Mesothelial cell of epicardium (in vitro differentiated cells): ENCODE measurements at places on chromosomes 3 and 15.
A peak's percentile ranks its signal among the peaks of the same experiment; 100 is the strongest.

GRCh38 chr3:50624634-50625033 is 7.7 kb downstream of the MAPKAPK3 start:
- no peak for DNase-seq

DNA sequence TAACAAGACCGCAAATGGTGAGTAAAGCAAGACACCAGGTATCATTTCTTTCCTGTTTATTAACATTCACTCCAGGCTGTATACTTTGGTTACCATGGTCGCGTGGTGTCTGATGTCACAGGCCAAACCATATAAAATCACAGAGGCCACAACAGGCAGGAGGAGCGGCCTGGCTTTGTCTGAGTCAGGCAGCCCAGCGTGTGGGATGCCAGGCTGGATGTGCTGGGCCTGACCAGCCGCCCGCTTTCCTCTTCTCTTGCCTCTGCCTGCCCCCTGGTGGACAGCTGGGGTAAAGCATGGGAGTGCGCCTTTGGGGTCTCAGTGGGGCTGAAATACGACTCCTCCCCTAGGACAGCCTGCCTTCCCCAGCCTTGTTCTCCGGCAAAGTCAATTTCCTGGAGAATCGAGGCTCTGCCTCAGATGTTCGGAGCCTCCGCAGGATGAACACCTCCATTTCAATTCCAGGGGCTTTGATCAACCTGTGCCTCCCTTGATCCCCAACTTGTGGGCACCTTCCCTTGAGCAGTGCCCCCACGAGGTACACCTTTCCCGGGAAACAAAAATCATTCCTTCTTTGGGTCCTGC is 78.2 kb downstream of the CCNL1 start:
- DNase-seq: peak; percentile 83

DNA sequence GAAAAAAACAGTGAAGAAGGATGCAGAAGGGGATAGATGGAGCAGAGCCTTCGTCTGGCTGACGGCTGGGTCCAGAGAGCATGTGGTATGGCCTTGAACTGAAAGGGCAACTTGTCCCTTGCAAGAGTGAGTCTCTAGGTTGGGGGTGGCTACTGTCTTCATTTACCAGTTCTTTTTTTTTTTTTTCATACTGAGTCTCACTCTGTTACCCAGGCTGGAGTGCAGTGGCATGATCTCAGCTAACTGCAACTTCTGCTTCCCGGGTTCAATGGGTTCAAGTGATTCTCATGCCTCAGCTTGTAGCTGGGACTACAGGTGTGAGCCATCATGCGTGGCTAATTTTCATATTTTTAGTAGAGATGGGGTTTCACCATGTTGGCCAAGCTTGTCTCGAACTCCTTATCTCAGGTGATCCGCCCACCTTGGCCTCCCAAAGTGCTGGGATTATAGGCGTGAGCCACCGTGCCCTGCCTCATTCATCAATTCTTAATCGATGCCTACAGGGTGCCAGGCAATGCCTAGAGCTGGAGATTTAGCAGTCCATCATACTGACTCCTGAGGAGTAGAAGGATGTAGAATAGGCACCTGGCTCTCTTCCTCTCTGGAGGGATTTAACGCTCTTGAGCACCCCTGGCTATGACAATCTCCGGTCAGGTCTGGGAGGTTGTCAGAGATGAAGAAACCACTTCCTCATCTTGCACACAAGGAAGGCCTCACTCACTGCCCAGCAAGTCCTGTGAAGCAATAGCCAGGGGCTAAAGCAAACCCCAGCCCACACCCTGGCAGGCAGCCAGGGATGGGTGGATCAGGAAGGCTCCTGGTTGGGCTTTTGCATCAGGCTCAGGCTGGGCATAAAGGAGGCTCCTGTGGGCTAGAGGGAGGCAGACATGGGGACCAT is at the start of gene CAMP:
Gene CAMP (plus strand): TSS at position 880 of the 898 bp plus-strand sequence. CDS start 17 bp downstream, at position 897.
- peak; percentile 52 for DNase-seq

- no peak for DNase-seq
Measured at GRCh38 chr3:66113542-66113941, 74.8 kb upstream of the MAGI1 start.

- DNase-seq: no peak
Measured at GRCh38 chr3:2156244-2156847, 57.7 kb downstream of the CNTN4 start.

DNA sequence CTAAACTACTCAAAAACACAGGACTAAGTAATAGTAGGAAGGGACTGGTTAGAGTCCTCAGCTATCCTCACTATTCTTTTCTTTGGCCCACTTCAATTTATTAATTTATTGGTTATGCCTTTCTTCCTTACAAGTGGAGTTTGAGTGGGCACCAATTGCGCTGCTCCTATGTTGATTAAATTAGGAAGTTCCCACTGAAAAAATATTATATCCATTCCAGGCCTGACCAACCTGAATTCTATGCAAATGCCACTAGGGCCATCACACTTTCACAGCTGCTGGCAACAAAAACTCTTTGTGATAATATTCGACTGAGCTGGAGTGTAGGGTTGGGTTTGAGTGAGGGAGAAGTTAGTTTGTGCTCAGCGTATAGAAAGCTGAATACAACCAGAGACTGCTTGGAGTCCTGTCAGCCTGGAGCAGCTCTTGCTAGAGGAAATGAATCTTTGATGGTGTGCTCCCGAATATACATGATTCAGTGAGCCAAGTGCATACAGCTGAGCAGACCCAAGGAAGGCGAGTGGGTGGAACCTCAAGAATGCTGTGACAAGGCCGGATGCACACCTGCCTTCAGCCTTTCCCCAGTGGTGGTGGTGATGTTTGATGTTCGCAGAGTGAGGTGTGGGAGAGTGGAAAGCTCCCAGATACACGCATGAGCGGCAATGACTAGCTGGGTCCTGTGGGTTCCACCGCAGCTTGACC is 1.5 kb downstream of the ARHGEF3 start:
- no peak for DNase-seq

DNA sequence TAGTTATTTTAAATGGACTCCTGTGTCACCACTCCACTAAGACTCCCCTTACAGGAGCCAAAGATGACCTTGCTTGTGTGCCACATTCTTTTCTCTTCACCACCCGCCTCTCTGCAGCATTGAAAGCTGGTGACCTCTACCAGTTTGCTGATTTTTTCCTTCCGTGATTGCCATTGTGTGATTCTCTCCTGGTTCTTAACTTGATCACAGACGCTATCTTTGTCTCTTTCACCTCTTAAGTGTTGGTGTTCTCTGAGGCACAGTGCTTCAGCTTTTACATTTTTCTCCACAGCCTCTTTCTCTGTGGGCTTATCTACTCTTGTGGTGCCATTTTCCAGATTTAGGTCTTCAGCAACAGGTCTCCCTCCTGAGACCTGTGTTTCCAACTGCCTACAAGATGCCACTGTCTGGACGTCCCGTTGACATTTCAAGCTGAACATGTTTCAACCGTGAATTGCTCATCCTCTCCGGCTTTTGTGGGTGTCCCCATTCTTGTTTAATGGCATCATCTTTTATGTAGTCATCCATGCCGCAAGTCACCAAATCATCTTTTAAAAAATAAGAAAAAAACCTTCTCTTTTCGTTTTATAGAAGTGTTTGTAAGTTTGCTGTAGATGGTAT is 26.5 kb downstream of the IQGAP1 start:
- DNase-seq: no peak

DNA sequence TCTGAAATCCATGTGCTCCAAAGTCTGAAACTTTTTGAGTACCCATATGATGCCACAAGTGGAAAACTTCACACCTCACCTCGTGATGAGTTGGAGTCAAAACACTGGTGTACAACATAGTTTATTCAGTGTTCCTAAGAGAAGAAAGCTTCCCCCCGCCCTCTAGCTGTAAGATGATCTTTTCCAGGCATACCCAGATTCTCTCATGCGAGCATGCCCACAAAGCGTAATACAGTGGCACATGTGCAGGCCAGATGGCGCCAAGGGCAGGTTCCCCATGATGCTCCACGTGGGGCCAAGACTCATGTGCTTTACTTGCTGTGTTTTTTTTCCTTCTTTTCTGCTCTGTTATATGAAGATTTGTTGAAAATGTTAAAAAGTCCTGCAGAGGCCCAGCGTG is 104.9 kb upstream of the LRRFIP2 start:
- DNase-seq: no peak

DNA sequence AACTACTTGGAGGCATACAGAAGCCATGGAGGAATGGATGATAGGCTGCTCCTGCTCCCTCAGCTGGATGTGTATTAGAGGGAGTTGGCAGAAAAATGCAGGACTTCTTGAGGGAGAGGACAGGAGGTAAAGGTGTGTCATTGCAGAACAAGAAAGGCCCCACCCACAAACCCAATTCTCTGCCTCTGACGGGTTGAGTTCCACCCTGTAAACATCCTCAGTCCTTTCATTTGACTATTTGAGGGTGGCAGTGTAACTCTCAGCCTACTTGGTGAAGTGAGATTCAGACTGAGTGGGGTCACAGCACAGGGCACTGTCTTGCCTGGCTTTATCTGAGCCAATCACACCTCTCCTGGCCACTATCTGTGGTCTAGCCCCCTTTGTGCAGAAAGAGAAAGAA is at the start of gene TPRG1:
Gene TPRG1 (plus strand): TSS at position 265 of the 400 bp plus-strand sequence. CDS start 35,414 bp downstream, outside the sequence.
- DNase-seq: no peak

DNA sequence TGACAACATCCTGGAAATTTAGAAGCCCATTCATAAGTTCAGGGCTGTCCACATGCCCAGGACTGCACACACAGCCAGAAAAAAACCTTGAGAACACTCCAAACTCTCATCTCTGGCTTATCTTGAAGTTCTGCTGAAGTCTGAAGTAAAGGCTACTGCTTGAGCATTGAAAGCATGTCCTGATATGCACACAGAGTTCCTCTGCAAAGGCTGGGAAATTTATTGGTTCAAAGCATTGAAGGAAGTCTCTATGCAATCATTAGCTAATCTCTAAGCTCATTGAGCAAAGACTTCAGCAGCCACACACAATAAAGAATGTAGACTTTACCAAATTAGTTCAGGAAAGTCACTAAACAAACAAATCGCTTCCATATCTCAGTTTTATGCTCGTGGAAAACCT is 162.0 kb upstream of the STT3B start:
- DNase-seq: no peak

DNA sequence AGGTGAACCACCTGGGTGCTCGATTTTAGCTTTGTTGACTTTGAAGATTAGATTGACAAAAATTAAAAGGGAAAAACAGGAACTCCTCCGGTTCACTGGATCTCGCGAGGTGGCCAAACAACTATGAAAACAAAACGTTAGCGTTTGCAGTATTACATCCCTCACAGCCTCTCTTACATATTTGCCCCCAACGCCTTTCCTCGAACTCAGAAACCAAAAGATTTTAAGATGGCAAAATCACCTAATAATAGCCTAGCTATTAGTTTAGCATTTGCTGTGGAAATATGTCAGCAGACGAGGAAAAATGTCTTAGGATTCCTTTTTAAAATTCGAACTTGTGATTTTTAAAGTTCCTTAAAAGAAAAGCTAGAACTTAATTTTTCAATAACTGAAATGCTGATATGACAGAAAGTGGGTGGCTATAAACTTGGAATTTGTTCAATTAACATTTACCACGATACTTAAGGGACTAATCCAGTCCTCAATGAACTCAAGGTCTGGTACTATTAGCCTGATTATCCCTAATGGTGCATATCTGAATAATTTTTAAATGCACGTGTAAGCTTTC is 491 bp upstream of the SENP7 start:
- no peak for DNase-seq

GRCh38 chr3:143506190-143506589 is 342.1 kb downstream of the SLC9A9 start:
- no peak for DNase-seq

DNA sequence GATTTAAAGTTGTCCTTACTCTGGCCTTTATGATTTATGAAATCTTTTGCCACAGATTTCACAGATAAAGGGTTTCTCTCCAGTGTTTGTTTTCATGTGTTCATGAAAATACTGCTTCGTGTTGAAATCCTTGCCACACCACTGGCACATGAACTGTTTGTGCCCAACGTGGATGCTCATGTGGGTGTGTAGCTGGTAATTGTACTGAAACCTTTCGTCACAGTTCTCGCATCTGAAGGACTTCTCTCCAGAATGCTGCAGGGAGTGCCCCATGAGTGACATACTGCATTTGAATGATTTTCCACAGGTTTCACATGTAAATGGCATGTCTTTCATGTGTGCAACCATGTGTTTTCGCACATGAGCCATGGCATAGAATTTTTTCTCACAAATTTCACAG is 111.9 kb downstream of the DOCK3 start:
- DNase-seq: no peak
